ENCODE measurements at places on chromosomes 1 and 21.

DNA sequence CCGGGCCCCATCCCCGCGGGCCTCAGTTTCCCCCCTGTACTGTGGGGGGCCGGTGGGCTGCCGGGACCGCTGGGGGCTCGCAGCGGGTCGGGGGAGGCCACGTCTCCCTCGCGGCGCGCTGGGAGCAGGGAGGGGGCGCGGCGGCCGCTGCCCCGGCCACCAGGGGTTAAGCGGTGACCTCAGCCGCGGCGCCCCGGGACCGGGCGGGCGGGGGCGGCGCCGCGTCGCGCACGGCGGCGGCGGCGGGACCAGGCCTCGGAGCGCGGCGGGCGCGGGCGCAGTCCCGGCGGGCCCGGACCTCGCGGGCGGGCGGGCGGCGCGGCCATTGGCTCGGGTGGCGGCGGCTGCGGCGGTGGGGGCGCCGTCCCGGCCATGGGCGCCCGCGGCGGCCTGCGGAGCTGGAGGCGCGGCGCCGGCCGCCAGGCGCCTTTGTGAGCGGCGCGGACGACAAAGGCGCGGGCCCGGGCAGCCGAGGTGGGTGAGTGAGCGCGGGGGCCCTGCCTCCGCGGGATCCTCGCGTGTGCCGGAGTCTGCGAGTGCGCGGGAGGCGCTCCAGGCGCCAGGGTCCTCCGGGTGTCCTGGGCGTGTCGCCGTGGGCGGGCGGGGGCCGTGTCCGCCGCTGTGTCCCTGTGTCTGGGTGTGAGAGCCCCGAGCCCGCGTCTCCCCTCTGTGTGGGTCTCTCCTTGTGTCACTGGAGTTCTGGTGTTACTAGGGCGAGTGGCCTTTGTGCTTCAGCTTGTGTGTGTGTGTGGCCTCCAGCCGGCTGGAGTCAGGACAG is at the start of gene ARHGEF10L:
Gene ARHGEF10L (plus strand): TSS at position 222 of the 778 bp plus-strand sequence. CDS start 40,898 bp downstream, outside the sequence.
- no peak for DNase-seq

DNA sequence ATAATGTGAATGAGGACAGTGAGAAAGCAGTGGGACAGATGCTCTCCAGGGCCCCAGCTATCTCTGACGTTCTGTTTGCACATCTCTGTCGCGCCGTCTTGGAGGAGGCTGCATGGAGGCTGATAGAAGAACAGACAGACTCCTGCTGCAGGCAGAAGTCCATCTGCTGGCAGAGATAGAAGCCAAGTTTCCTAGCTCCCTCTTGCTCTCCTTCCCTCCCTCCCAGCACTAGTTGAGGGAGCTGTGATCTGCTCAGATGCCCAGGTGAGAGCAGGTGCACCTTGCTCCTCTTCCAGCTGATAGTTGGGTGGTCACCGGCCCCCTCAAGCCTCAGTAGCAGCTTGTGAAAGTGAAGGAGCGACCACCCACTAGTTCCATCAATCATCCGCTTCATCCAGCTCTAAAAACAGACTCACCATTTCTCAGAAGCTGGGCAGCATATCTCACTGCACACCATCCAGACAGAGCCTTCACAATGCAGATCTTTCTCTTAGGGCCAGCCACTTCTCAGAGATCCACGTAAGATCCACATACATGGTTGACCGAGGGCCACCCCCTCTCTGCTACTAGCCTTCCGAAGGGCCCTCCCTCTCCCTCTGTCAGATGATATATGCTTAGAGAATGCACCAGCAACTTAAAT is 12.9 kb downstream of the LRRN2 start:
- no peak for DNase-seq

DNA sequence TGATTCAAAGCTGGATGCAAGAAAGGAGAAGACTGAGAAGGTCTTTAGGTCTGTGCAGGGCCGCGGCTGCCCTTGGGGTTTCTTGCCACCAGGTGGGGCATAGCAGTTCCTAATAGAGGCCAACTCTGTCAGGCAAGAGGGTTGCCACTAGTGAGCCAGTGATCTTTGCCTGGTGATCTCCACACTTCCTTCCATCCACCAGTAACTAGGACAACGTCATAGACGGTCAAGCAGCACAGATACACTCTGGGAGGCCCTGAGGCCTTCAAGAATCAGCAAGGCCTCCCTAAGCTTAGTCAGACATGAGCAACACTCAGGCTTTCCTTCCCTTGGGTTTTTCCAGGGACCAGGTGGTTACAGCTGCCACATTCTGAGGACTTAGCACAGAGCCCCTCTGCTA is 32.9 kb upstream of the ATP2B4 start:
- no peak for DNase-seq

- no peak for DNase-seq
These were observed 83.8 kb downstream of the TMEM53 start for GRCh38 chr1:44590475-44590874.
